Hematopoietic multipotent progenitor cell treated with erythropoietin and hydrocortisone succinate and interleukin-3 and kit ligand, for 15 days (in vitro differentiated cells): ENCODE measurements at places on chromosomes 16 and 17.

DNA sequence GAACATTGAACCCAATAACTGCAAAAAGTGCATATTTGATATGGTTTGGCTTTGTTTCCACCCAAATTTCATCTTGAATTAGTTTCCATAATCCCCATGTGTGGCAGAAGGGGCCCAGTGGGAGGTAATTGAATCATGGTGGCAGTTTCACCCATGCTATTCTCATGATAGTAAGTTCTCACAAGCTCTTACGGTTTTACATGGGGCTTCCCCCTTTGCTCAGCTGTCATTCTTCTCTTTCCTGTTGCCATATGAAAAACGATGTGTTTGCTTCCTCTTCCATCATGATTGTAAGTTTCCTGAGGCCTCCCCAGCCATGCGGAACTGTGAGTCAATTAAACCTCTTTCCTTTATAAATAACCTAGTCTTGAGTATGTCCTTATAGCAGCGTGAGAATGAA lies 127.6 kb downstream of the CHD9NB start:
- DNase-seq: no peak

GRCh38 chr17:38418693-38419507 lies 9.4 kb upstream of the ARHGAP23 start:
- no peak for DNase-seq

GRCh38 chr17:77432034-77432661 lies 291.4 kb downstream of the SEC14L1 start:
- DNase-seq: no peak

- DNase-seq: no peak
These were observed 127.8 kb downstream of the GOSR1 start for GRCh38 chr17:30605027-30605426.

DNA sequence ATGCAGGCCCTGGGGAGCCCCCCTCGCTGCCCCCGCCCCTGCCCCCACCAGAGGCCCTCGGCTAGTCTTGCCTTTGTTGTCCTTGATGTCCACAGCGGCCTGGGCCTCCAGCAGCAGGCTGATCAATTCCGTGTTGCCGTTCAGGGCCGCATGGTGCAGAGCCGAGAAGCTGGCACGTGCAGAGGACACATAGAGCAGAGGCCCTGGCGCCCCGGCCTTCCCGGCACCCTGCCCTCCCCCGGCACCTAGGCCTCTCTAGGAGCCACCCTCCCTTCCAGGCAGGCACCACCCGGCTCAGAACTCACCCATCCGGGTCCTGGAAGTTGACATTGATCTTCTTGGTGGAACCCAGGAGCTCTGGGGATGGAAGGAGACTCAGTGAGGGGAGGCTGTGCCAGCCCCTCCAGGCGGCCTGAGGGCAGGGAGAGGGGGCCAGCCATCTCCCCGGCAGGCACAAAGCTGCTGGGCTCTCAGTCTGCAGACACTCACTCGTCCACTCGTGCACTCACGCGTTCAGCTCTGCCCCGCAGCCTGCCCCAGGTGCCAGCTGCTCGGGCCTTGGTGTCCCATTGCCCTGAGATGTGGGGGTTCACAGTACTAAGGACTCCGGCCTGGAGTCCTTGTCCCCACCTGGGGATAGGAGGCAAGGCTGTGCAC lies 6.3 kb downstream of the CASKIN1 start:
- DNase-seq: no peak

DNA sequence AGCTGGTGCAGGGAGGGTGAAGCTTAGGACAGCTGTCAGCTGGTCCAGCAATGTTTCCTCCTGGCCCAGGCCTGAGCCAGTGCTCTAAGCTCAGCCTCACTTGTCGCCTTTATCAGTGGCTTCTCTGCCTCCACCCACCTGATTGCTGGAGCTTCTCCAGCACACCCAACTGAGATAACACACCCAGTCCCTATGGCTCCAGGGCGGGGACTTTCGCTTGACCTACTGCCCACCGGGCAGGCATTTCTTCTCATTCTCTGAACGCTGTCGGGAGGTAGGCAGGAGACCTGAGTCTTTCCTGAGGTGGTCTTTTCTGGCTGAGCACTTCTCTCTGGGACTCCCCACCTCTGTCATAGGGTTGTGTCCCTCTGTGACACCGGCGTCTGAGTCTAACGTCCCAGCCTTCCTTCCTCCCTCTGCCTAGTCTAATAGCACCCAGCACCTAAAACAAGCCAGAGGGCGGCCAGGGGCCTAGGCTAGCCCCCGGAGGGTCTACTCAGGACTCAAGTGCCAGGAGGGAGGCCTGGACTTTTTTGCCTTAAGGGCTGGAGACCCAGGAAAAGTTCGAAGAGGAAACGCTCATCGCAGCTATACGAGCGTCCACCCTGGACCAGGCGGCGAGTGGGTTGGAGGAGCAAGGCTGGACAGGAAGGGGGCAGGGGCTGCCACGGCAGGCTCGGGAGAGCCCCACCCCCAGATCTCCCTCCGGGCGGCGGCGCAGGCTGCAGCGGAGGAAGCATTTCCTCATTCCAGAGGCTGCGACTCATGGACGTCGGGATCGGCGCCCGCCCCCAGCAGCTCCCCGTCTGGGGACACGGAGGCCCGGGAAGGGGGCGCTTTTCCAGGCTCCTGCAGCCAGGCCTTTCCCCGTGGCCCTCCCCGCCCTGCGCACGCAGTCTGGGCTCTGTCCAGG lies 756 bp downstream of the TAX1BP3 start:
- peak; percentile 71 for DNase-seq

GRCh38 chr16:53915452-53916160 lies 211.7 kb downstream of the FTO start:
- no peak for DNase-seq

GRCh38 chr16:66832661-66833305 lies 2.0 kb upstream of the NAE1 start:
- DNase-seq: no peak

- no peak for DNase-seq
These were observed 7.5 kb upstream of the OR1F1 start for GRCh38 chr16:3180445-3180878.

DNA sequence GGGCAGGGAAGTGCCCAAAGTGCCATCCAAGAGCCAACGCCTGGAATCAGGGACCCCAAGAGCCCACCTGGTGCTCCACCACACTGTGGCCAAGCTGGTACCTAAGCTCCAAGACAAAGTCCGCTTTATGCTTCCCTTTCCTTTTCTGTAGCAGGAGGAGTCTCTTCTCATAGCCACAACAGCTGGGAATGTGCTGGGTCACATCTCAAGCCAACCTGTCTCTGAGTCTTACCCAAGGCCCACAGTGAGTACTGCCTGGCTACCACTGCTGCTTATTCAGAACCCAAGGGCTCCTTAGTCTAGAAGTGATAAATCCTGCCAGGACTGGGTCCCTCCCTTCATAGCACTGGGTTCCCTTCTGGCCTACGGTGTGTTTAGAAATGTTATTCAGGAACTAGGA lies 49.8 kb downstream of the ERCC4 start:
- no peak for DNase-seq

- DNase-seq: no peak
These were observed 90.7 kb downstream of the VMP1 start for GRCh38 chr17:59798111-59798510.

GRCh38 chr17:12398441-12399051 lies 267.1 kb upstream of the MYOCD start:
- DNase-seq: no peak

- DNase-seq: no peak
These were observed 669.3 kb downstream of the WWOX start for GRCh38 chr16:78768718-78769117.

- no peak for DNase-seq
These were observed 5.9 kb upstream of the SPG7 start for GRCh38 chr16:89502081-89502843.

DNA sequence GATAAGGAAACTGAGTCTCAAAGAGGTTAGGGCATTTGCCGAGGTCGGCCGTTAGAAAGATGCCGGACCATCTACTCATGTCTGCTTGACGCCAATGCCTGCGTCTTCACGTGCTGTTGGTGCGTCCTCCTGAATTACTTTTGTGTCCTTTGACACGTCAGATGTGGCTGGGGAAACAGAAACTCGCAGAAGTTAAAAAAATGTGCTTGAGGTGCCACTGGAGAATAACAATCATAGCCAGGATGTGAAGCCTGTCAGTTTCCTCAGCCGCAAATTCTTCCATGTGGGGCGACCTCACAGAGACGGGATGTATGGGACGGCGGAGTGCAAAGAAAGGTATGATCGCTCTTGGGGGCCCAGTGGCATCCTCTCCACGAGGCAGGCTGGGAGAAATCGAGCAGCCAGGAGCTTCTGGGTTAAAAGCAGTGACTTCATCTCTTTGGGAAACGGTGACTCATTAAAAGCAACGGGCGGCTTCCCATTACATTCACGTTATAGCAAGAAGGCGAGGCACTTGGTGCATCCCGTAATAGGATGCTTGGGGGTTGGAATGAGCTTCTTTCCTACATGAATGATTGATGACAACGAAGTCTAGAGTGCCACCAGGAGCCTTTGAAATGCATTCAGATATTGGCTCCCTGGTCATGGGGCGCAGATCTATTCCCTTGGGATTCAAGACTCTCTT lies 67.8 kb downstream of the BMERB1 start:
- no peak for DNase-seq

DNA sequence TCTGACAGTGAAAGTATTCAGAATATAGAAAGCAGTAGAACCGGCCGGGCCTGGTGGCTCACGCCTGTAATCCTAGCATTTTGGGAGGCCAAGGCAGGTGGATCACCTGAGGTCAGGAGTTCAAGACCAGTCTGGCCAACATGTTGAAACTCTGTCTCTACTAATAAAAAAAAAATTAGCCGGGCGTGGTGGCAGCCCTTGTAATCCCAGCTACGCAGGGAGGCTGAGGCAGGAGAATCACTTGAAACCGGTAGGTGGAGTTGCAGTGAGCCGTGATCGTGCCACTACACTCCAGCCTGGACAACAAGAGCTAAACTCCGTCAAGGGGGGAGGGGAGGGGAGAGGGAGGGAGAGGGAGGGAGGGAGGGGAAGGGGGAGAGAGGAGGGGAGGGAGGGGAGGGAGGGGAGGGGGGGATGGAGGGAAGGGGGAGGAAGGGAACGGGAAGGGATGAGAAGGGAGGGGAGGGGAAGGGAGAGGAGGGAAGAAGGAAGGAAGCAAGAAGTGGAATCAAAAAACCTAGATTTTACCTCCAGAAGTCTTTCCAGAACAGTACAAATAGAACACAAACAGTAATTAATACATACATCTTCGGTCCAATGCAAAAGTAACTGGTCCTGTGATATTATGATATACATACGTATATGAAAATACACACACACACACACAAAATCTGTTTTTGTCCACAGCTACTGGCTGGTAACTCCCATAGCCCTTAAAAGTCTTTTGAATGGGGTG lies 10.9 kb upstream of the NT5C start:
- DNase-seq: no peak

DNA sequence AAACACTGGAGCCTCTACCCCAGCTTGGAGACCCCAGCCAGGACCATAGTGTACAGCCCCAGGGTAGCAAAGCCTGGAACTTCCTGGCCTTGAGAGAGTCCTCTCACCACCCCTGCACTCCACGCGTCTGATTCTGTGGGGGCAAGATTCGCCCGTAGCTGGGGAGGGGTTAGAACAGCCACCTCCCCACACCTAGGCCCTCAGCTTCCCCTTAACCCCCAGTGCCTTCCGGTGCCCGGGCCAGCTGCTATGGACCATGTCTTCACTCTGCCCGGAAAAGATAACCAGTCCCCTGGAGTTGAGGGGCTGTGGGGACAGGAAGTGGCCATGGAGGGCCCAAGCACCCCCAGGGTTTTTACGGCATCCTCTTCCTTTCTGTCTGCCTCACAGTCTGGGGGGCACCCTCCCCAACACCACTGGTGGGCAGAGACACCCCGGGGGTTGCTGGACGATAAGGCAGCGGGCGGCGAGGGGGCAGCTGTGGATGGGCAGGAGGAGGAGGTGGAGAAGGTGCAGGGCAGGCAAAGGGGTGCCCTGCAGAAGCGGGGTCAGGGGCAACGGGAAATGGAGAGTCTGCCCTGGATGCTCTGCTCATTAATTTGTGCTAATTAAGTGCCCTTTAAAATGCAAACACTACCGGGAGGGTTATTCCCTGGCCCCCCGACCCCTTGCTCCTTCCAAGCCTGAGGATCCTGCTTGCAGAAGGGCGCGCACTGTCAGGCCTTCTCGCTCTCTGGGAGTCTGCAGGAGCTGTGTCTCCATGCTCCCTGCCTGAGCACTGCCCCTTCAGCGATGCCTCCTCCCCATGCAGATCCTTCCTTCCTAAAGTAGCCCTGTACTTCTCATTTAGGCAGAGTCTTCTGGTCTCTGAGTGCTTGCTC lies 2.4 kb downstream of the PRSS27 start:
- DNase-seq: no peak

DNA sequence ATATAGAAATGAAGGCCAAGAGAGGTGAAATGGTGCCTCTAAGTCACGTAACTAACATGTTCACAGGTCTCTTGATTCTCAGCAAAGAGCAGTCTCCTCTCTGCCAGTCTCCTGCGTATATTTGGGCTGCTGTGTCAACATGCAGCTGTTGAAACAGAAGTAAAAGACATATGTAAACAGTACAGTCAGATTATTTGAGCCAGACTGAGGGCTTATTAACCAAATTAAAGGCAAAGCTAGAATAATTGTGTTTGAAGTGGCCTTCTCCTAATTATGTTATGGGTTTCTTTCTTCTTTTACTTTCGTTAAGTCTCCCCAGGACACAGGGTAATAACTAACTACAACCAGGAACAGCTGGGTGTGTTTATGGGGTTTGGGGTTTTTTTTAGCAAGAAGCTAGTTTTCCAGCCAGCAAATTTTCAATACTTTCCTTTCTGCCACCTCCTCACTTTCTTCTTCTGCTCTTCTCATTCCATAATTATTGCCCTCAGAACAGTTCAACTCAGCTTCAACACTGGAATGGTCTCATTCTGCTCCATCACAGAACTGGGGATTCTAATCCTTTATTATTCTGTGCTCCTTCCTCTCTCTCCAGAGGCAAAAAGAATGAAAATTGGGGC lies 18.4 kb downstream of the G6PC1 start:
- no peak for DNase-seq

DNA sequence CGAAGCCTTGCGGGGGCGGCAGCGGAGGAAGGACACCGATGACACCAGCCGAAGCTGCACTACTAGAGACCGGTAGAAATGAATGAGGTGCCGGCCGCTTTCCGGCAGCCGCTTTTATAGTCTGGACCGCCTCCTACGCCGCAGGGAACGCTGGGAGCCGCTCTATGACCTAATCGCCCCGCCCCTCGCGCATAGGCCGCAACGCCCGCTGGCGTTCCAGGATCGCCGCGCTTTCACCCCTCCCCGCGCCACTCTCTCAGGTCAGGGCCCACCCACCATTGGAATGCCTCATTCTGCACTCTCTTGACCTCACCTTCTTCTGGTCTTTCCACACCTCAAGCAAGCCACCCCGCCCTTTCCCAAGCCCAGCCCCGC lies at the start of gene DDX5:
Gene DDX5, minus strand, starts transcription at position 89 of the 375 bp plus-strand sequence. CDS start 170 bp downstream, outside the sequence.
- DNase-seq: peak; percentile 98

- no peak for DNase-seq
These were observed 31.3 kb downstream of the CD300LB start for GRCh38 chr17:74499992-74500391.

- no peak for DNase-seq
These were observed 27.6 kb downstream of the PARN start for GRCh38 chr16:14602443-14602963.
